ENCODE measurements at places on chromosomes 2 and 18.

DNA sequence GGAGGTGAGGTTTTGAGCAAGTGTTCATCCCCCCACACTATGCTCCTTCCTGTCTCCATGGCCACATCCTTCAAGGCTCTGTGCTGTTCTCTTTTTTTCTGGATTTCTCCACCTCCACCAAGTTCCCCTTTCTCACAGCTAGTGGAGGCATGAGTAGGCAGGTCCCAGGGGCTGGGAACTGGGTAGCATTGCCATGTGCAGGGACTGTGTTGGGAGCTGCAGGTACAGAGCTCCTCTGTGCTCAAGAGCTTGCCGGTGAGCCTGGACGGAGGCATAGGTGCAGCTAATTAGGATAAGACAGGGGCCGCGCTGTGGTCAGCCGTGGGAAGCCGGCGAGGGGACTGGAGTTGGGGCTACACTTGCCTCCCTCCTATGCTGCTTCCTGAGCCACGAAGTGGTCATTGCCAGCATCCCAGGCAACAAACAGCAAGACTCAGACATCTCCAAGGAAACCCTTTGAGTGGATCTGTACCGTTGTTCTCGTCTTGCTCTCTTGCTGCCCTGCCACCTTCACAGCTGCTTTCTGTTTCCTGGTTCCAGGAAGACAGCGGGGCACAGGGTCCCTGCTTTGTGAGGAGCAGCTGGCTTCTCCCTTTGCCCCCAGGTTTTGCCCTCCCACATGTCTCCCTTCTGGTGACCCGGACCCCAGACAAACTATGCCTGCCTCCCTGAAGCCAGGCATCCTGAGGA lies 36.9 kb downstream of the ATOH8 start:
- no peak for DNase-seq

GRCh38 chr2:44753552-44754285 lies 187.8 kb upstream of the SIX3 start:
- DNase-seq, result peak; percentile 61

DNA sequence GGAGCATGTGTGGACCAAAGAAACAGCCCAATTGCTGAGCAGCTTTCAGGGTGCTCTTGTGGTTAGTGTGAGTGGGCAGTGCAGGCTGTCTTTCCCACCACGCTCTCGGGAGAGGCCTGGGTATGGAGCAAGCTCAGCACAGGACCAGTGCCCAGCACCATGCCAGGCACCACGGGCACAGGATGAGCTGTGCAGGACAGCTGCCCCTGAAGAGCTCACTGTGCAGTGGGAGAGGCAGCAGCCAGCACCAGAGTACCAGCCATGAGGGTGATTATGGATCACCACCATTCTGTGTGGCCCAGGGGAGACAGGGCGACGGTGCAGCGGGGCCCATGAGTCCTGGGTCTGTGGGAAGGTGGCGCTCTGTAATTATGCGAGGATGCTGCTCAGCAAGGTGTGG lies 29.7 kb upstream of the FAHD2A start:
- no peak for DNase-seq

- DNase-seq, result no peak
These were observed 11.3 kb upstream of the TMSB10 start for GRCh38 chr2:84894131-84894586.

DNA sequence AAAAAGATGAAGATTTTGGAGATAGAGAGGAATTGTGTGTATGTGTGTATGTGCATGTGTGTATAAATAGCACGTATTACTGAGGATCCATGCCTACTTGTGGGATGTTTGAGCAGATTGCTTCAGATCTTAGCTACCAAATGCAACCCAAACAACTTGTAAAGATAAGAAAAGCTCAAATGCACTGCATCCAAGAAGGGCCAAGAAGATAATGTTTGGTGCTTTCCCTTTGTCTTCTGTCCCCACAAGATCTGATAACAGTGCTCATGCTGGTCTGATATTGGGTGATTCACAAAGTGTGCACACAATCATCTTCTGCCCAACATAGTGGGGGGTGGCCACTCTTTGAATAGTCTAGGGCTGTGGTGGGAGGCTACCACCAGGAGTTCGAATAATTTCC lies 284.8 kb upstream of the CYRIA start:
- DNase-seq, result no peak

DNA sequence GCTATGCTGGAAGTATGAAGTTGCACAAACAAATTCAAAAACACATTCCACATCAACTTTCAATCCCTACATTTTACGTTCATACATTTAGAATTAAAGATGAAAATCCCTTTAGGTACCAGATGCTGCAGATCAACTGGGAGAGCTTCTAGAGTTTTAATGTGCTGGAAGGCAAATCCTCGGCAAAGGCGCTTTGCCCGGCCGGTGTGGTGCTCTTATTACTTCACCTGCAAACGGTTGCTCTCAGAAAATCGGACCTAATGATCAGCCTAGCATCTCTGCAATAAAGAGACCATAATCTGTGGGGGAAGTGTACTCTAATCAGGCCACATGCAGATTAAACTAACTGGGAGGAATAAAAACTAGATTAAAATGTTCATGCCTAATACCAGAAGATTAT lies 513.8 kb downstream of the ZEB2 start:
- DNase-seq, result no peak

DNA sequence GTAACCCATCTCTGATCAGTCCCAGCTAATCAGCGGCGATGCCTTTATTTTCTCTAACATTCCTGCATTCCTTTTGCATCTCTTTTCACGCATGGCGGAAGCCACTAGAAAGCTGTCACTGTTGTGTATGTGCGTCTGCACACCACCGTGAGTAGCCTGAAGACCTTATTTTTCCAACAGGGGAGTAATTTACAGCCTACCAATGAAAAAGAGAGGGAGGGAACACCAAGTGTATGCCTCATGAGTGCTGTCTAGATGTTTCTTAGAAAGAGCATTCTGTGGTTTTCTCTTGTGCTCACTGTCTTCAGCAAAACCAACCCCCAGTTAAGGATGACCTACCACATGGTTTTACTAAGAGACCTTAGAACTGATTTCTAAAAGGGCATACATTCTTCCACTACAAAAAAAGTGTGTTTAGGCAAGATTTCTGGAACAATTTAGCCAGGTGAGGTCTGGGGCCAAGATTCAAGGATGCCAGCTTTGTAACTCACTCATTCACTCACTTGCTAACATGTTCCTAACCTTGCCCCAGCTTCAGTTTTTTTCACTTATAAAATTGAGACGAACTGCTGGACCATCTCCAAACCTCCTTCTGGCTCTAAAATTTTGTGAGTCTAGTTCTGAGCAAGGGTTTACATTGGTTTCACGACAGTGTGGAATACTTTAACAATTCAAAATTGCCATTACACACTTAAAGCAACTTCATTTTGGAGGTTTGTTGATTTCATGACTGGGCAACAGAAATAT lies 51.4 kb downstream of the BCL2 start:
- DNase-seq, result no peak

- no peak for DNase-seq
These were observed 415.3 kb downstream of the HRH4 start for GRCh38 chr18:24875777-24876176.

GRCh38 chr2:29796446-29796845 lies 124.9 kb downstream of the ALK start:
- no peak for DNase-seq

GRCh38 chr2:70418514-70418913 lies 116.6 kb upstream of the FAM136A start:
- DNase-seq, result no peak

- DNase-seq, result no peak
These were observed 28.6 kb downstream of the DNMT3A start for GRCh38 chr2:25312958-25313710.

GRCh38 chr18:45009756-45010155 lies 329.1 kb downstream of the SETBP1 start:
- no peak for DNase-seq

DNA sequence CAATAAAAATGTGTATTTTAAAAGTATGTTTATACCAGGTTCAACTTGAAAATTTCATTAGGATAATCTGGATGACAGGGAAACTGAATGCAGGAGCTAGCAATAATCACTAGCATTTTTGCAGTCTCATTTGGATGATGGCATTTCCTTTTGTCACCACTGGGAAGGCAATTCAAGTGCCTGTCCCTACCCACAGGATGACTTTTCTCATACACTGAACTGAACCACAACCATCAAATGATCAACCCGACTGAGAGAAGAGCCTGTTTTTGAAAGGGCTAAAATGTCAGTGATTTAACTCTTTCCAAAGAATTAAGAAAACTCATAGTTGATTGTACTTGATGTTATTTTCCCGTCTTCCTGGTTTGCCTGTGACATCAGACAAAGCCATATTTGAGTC lies 115.0 kb downstream of the FAM124B start:
- DNase-seq, result no peak

DNA sequence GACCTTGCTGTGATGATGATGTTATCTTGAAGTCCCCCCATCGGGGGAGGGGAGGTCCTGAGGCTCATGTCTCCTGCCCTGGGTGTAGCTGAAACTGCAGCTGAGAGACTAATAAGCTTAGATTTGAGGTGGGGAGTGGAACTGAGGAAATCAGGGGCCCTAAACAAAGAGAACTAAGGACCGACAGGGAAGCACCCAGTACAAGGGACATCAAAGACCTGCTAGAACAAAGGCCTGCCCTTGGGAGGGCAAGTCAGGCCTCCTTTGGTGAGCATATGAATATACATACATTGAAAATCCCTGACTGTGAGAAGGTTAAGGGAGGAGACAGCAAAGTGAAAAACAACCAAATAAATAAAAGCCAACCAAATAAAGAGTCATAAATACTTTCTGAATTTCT lies 1132.5 kb upstream of the CELF4 start:
- DNase-seq, result peak; percentile 0

DNA sequence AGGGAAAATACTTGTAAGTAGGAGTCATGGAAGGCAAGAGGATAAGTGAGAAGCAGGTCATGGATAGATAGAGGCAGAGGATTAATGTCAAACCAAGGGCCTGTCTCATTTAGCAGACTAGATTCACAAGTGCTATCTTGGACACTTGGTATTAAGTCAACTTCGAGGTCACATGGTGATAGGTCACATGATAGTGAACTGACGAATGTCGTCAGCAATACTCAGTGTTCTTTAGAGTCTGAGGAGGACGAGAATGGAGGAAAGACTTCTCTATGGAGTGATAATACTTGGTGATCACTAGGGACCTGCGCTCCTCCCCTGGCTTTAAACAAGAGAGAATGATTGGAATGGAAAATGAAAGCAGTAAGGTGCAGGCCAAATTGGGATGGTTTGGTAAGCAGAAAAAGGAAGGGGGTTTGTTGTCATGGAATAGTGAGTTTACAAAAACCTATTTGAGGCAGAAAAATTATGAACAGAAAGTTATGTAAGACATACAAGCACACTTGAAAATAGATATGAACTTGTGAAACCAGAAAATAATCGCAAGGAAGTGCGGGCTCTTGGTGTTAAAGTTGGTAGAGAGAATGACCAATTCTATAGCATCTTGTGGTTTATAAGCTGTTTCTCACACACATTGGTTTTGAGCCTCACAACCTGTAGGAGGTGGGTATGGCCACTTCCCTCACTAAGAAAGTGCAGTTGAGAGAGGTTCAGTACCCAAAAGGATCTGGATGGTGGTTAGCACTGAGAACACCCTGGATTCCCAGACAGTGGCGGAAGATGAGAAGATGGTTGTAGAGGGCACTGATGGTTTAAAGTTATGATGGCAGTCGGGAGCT lies 141.5 kb downstream of the WDSUB1 start:
- DNase-seq, result peak; percentile 44

- no peak for DNase-seq
These were observed 961.3 kb upstream of the CELF4 start for GRCh38 chr18:38526922-38527321.

GRCh38 chr2:45614330-45614729 lies 3.3 kb upstream of the SRBD1 start:
- no peak for DNase-seq

GRCh38 chr18:677145-677544 lies 19.7 kb downstream of the TYMS start:
- no peak for DNase-seq

GRCh38 chr18:57002627-57003026 lies 144.3 kb upstream of the BOD1L2 start:
- no peak for DNase-seq

GRCh38 chr2:166090908-166091307 lies 36.9 kb downstream of the SCN1A start:
- no peak for DNase-seq

DNA sequence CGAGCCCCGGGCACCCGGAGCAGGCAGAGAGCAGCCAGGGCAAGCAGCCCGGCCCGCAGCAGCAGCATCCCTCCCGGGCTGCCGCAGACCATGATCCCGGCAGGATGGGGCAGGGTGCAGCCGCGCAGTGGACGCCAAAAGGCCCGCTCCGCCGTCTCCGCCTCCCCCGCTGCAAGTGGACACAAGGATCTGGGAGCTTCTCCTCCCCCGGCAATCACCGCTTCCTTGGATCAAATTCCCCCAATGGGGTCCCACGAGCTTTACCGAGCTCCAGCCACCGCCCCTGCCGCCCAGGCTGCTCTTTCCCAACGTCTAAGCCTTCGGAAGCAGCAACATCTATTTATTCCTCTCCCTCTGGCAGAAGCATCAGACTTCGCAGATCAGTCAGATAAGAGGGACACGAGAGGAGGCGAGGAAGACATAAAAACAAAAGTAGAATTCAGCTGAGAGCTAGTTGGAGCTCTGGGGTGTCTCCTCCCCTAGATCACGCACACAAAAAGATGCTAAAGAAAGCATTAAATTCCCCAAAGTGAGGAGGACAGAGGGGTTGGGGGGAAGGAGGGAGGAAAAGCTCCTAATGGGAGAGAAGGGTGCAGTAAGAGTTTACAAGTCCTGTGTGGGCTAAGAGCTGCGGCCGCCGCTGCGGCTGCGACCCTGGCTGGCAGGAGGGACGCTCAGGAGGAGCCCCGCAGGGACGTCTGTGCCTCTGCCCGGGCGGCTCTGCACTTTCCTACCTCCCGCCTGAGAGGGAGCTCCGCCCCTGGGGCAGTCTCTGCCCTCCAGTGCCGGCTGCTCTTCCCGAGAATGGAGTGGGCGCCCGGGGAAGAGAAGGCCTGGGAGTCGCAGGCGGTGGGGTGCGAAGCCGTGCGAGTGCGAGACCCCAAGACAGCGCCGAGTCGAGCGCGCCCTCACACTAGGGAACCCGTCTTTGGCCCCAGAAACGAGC lies at the start of gene FRZB:
FRZB (minus strand) TSS at position 177 of the 946 bp plus-strand sequence; CDS start at position 92, 85 bp downstream.
- no peak for DNase-seq

GRCh38 chr18:50594942-50595341 lies 35.1 kb downstream of the MAPK4 start:
- no peak for DNase-seq

- DNase-seq, result no peak
These were observed 74.6 kb upstream of the GALNT5 start for GRCh38 chr2:157182834-157183396.

DNA sequence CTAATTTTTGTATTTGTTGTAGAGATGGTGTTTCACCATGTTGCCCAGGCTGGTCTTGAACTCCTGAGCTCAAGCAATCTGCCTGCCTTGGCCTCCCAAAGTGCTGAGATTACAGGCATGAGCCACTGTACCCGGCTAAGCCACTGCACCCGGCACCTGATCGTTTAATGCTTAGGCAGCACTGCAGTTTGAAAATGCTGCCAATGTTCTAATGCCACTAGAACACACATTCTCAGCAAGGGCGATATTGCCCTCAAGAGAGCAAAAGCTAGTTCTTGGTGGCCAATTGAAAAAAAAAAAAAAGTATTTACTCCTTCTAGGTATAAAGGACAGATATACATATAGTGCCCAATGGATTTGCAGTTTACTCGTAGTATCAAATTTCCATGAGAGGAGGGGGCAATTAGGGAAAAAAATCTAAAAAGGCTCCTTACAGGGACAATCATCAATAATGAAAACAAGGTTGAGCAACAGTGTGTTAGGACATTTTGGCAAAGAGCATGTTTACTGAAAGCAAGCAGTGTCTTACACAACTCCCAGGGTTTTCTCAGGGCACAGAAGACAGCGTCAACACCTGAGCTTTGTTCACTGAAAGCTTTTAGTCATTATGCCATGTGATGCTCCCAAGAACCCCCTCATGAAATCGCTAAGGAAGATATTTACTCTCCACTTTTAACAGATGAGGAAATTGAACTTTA lies 199.9 kb upstream of the PKDCC start:
- DNase-seq, result no peak
